CD4-positive, alpha-beta memory T cell (primary cell): ENCODE measurements at places on chromosomes 11 and 22. TPM values are rescaled to one million over a fixed set of nuclear protein-coding genes. Genes with fewer than 3 reads are reported as not detected.

Gene OR10AG1
- total RNA-seq: not detected

Gene GP1BB
- not detected for total RNA-seq

Gene CHST1
- not detected for total RNA-seq

Gene KIRREL3
- total RNA-seq: not detected

Gene FTH1
- 695 TPM for total RNA-seq

DNA sequence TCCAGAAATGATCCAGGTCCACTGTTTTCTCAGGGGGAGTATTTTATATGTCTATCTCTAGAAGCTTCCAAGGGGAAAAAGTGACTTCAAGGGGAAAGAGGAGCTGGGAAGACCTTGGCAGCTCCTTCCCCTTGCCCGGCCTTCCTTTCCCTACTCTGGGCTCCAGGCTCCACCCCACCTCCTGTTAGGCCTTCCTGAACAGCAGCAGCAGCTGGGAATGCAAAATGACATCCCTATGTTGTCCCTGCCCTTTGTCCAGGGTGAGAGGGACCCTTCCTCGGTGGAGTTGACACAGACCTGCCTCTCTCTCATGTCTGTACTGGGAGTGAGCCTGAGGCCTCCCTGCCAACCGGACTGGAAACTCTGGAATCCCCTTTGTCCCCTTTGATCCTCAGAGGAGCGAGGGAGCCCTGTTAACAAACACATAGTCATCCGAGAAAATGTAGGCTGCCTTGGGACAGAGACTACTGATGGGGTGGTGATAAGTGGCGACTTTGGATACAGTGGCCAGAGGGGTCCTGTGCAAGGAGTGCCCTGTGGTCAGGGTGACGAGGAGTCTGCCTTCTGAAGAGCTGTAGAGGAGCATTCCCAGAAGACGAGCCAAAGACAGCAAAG, 9.0 kb upstream of the MALAT1 start:
- no peaks in the 10 kb centered on the region for H3K27me3 ChIP-seq
- no peak overlapping the region for H3K27ac ChIP-seq
- DNase-seq: peak; percentile 13
- H3K4me3 ChIP-seq: no peak overlapping the region
- no peaks in the 10 kb centered on the region for H3K36me3 ChIP-seq

GRCh38 chr11:84452211-84452610, 1166.0 kb upstream of the CCDC90B start:
- no peaks in the 10 kb centered on the region for H3K4me1 ChIP-seq
- no peak overlapping the region for H3K27ac ChIP-seq
- no peaks in the 10 kb centered on the region for H3K27me3 ChIP-seq
- DNase-seq: no peak
- H3K36me3 ChIP-seq: no peaks in the 10 kb centered on the region

DNA sequence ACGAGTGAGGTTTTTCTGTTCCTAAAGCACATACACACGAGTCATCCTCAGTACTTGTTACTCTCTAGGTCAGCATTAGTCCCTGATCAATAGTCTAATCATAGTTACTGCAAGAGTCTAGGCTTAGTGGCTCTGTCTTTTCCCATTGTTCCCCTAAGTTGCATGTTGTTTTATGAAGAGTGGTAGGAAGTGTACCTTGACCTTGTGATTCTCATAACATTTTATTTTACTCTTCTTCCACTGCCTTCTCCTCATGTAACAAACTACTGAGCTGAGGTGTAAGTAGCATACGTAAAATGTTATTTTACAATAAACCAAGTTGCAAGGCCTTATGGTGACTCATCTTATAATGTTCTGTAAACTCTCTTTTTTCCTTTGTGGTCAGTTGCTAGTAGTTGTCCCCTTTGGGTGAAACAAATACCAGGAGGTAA, 15.0 kb downstream of the METTL15 start:
- no peaks in the 10 kb centered on the region for H3K27me3 ChIP-seq
- no peak for DNase-seq
- no peak overlapping the region for H3K27ac ChIP-seq
- H3K4me1 ChIP-seq: no peaks in the 10 kb centered on the region
- H3K4me3 ChIP-seq: no peak overlapping the region

DNA sequence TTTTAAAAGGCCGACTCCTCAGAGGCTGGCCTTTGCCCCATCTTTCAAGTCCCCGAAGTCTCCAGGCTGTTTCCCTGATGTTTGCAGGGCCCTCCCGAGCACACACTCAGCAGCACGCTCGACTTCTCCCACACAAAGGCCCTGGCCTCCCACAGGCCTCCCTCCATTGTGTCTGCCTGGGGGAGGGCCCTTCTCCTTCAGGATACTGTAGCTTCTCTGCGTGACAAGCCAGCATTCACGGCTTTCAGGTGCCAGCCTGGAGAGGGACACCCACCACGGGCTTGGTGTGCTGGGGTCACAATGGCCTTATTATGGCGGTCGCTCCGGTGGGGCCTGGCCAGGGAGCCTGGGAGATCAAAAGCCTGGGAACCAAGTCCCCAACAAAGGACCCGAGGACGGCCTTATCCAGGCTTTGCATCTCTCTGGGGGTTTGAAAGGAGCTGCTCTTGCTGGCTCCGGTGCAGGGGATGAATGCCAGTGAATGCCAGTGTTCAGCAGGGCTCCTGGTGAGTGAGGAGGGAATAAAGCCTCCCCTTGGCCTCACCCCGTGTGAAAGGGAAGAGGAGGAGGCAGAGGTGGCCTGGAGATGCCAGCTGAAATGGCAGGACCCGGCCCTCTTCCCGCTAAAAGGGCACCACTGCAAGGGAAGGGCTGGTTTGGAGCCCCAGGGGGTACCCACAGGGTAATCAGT, 55.0 kb downstream of the TRAF6 start:
- H3K27ac ChIP-seq: no peak overlapping the region
- H3K4me1 ChIP-seq: peaks cover 41% of the 10 kb centered on the region
- DNase-seq: no peak
- no peaks in the 10 kb centered on the region for H3K36me3 ChIP-seq
- H3K4me3 ChIP-seq: no peak overlapping the region

- peak within 1 kb of the TSS; percentile 43 for H3K27ac ChIP-seq
- no peak for DNase-seq
- no peaks in the 10 kb centered on the region for H3K36me3 ChIP-seq
- H3K27me3 ChIP-seq: no peaks in the 10 kb centered on the region
- H3K4me3 ChIP-seq: peak within 1 kb of the TSS; percentile 69
- peaks cover 22% of the 10 kb centered on the region for H3K4me1 ChIP-seq
Measured at GRCh38 chr11:57515332-57516060, at the start of gene SLC43A1. Gene SLC43A1, minus strand, starts transcription at chr11:57515702. Its CDS starts 1,591 bp downstream, at chr11:57514111.

DNA sequence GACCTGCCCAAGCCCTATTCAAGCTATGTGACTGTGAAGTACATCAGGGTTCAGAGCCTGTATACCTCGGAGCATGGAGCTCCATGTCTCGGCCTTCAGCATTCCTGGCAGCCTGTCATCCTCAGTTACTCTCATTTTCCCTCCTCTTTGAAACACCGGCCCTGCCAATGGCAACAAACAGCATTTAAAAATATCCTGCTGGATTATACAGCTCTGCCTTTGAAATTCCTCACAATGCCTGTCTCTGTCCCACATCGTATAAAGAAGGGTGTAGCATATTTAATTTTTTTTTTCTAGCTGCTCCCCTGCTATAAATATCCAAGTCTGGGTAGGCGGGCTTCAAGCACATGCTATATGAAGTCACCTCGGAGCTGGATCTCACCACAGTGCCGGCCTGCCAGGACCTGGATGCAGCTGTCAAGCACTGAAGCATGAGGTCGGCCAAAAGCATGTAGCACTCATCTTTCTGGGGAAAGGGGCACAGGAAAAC, 11.8 kb downstream of the ABTB2 start:
- H3K36me3 ChIP-seq: no peaks in the 10 kb centered on the region
- no peak for DNase-seq
- no peak overlapping the region for H3K4me3 ChIP-seq
- no peaks in the 10 kb centered on the region for H3K4me1 ChIP-seq
- no peak overlapping the region for H3K27ac ChIP-seq
- H3K27me3 ChIP-seq: no peaks in the 10 kb centered on the region

GRCh38 chr11:86688398-86689179, 16.2 kb upstream of the ME3 start:
- H3K36me3 ChIP-seq: no peaks in the 10 kb centered on the region
- no peak for DNase-seq
- no peak overlapping the region for H3K27ac ChIP-seq
- H3K27me3 ChIP-seq: no peaks in the 10 kb centered on the region
- no peak overlapping the region for H3K4me3 ChIP-seq

DNA sequence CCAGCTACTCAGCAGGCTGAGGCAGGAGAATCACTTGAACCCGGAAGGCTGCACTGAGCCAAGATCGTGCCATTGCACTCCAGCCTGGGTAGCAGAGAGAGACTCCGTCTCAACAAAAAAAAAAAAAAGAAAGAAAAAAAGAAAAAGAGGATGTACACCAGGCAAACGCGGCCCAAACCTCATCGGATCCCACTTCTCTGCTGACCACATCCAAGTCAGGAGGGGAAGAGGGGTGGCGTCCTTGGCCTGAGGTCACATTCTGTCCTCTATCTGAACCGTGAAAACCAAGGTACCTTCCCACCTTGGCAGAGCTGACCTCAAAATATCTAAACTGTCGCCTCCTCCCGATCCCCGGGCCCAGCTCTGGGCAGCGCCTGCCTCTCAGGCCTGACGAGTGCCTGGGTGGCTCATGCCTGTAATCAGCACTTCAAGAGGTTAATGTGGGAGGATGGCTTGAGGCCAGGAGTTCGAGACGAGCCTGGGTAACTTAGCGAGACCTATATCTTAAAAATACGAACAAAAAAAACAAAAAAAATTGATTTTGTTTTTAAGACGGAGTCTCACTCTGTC, 25.1 kb downstream of the RGL4 start:
- peaks cover 21% of the 10 kb centered on the region for H3K4me1 ChIP-seq
- peaks cover 30% of the 10 kb centered on the region for H3K36me3 ChIP-seq
- H3K27ac ChIP-seq: peak overlapping the region; percentile 77
- H3K27me3 ChIP-seq: no peaks in the 10 kb centered on the region

DNA sequence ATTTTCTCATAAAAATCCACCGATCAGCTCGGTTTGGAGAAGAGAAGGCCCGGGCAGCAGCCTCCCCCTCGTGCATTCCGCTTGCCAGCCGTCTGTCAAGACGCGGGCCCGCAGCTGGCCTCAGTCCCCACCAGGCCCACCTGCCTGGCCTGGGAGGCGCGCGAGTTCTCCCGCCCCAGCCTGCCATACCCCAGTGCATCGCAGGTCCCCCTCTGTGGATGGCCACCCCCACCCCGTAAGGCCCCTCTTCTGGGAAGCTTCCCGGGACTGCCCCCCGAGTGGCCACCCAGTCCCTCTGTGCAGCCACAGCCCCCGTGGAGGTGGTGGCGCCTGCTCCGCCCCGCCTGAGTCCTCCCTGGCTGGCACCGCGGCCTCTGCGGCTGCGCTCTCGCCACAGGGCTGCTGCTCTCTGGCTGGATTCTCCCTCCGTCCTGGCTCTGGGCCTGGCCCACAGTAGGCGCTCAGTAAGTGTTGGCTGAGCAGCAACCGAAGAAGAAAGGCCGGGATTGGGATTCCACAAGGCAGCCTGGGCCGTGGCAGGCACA, 74.0 kb upstream of the TCF20 start:
- H3K36me3 ChIP-seq: no peaks in the 10 kb centered on the region
- no peak overlapping the region for H3K4me3 ChIP-seq
- DNase-seq: no peak
- H3K4me1 ChIP-seq: peaks cover 9% of the 10 kb centered on the region

DNA sequence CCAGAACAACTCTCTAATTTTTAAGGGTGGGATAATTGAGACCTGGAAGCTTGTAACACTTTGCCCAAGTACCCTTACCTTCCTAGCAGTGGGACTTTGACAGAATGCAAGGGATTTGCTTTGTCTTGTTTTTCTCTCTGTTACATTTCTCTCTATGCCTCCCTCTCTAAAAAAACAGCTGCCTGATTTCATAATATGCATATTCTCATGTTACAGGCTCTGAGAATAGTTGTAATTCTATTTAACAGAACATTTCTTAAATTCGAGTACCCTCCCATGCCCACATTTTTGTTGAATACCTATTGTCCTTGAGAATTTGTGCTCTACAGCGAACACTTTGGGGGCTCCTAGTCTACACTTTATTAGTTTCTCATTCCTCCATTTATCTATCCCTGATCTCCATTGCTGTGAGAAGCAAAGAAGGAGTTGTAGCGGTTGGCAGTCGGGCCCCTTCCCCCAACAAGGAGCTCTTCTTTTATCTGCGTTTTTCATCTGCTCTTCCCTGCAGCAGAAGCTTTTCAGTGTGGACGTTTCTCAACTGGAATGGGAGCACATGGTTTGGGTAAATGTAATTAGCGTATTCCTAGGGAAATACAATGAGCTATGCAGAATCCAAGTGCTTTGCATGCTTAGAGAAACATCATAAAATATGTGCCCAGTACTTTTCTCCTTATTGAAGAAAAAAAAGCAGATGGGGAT, 117.7 kb upstream of the CCDC90B start:
- no peaks in the 10 kb centered on the region for H3K4me1 ChIP-seq
- no peak overlapping the region for H3K4me3 ChIP-seq
- no peaks in the 10 kb centered on the region for H3K36me3 ChIP-seq
- H3K27me3 ChIP-seq: no peaks in the 10 kb centered on the region

DNA sequence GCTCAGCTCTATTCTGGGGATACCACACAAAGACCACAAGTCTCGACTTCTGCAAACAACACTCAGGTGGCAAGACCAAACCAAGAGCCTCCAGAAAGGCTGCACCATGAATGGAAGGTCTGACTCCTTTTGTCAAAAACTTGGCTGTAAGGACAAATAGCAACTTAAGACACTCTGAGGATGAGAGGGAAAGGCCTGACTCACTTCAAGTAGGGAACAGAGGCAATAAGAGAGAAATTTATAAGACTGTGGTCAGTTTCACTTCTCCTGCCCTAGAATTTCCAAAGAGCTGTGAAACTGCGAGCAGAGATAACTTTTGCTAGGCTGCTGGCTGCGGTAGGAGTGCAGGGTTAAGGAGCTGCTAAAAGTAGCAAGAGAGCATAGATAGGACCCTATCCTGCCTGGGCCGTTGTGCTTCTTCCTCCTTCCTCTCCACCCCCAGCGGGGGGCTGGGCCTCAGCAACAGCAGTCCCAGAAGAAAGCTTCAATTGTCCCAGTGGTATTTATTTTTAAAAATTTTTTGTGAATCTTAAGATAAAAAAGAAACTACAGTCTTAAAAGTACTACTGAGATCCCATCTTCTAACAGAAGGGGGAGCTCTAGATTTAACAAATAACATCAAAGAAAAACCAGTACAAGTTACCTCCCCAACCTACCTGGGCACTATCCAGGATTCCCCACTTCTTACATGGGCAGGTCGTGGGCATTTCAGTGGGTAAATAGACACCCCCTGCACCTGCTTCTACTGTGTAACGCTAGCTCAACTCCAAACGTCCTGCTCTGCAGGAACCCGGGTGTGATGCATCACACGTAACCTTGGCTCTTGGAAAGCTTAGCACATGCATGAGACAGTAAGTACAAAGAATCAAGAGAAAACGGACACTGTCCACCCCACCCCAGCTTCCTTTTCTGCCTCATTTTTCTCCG, 66.4 kb downstream of the SGSM3 start:
- H3K4me1 ChIP-seq: peaks cover 23% of the 10 kb centered on the region
- peaks cover 26% of the 10 kb centered on the region for H3K36me3 ChIP-seq
- H3K4me3 ChIP-seq: no peak overlapping the region
- DNase-seq: peak; percentile 63
- no peaks in the 10 kb centered on the region for H3K27me3 ChIP-seq
